ENCODE measurements at places on chromosomes 1 and 21. TPM values are rescaled to one million over a fixed set of nuclear protein-coding genes. Genes with fewer than 3 reads are reported as not detected.

Gene FOXO6
- not detected for total RNA-seq

Gene ZNF281
- 31.8 TPM for total RNA-seq

Gene KCNE2
- not detected for total RNA-seq

Gene AMY2A
- total RNA-seq = not detected

Gene SSR2
- 314 TPM for total RNA-seq

Gene KCNA10
- 0.07 TPM for total RNA-seq

Gene FAAH
- total RNA-seq = 0.72 TPM

Gene SOX13
- 7.6 TPM for total RNA-seq

Gene RNU1-1
- total RNA-seq = under 0.01 TPM

Gene SPRR5
- total RNA-seq = not detected

Gene CFAP57
- 0.30 TPM for total RNA-seq

Gene CDCA8
- total RNA-seq = 3.7 TPM

Gene CD1E
- total RNA-seq = not detected

Gene CHIA
- total RNA-seq = not detected

Gene HTR1D
- not detected for total RNA-seq

Gene CAPN8
- not detected for total RNA-seq

Gene RIPPLY3
- not detected for total RNA-seq

Gene IL22RA1
- not detected for total RNA-seq

Gene OR2L13
- total RNA-seq = not detected

Gene TTLL7
- 19.1 TPM for total RNA-seq

Gene STYXL2
- total RNA-seq = not detected

Gene DCDC2B
- total RNA-seq = not detected

Gene PRAMEF33
- not detected for total RNA-seq

Gene AMY1A
- not detected for total RNA-seq

Gene KRTAP7-1
- not detected for total RNA-seq

Gene INTS11
- total RNA-seq = 50.6 TPM

Gene FCRLB
- 1.6 TPM for total RNA-seq

Gene PCAT6
- 0.85 TPM for total RNA-seq

Gene CGN
- not detected for total RNA-seq

Gene S100A7
- not detected for total RNA-seq

Gene LRRC3
- total RNA-seq = 0.26 TPM

Gene TRIM58
- 0.13 TPM for total RNA-seq

Gene RPTN
- not detected for total RNA-seq

Gene TNFSF4
- total RNA-seq = 2.3 TPM

Measured in smooth muscle cell of the pulmonary artery (primary cell).